RPMI7951 (cell line): ENCODE measurements at places on chromosomes 3 and 15. TPM values are rescaled to one million over a fixed set of nuclear protein-coding genes. Genes with fewer than 3 reads are reported as not detected.

The MGLL gene
- total RNA-seq = 42.0 and 48.4 TPM in 2 replicates

The SLC25A20 gene
- total RNA-seq = 19.4 and 25.6 TPM in 2 replicates

The TEX55 gene
- not detected in 2 replicates for total RNA-seq

The SLC28A1 gene
- total RNA-seq = not detected in 2 replicates

The TMCO5A gene
- not detected in 2 replicates for total RNA-seq

The EAF2 gene
- 1.3 and 5.3 TPM in 2 replicates for total RNA-seq

The H1-8 gene
- total RNA-seq = not detected in 2 replicates

The MUSTN1 gene
- total RNA-seq = 1.1 and 1.3 TPM in 2 replicates

The WWTR1 gene
- 103 and 107 TPM in 2 replicates for total RNA-seq

The SUSD5 gene
- 4.6 and 7.5 TPM in 2 replicates for total RNA-seq

The SCN11A gene
- not detected in 2 replicates for total RNA-seq

The ECE2 gene
- total RNA-seq = not detected in 2 replicates

The GOLGA8S gene
- total RNA-seq = 0.48 and 0.78 TPM in 2 replicates

DNA sequence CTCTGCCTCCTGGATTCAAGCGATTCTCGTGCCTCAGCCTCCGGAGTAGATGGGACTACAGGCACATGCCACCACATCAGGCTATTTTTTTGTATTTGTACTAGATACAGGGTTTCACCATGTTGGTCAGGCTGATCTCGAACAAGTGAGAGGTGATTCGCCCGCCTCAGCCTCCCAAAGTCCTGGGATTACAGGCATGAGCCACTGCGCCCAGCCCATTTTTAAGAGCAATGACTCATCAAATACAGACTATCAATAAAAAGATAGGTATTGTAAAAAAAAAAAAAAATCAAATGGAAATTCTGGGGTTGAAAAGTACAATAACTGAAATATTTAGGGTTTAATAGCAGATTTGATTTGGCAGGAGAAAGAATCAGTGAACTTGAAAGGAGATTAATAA is 129.0 kb downstream of the TJP1 start:
- no peak for DNase-seq

GRCh38 chr15:77944002-77944867 is 133.3 kb downstream of the TBC1D2B start:
- peak; percentile 89 for DNase-seq

GRCh38 chr15:92383519-92384324 is 10.0 kb upstream of the ST8SIA2 start:
- DNase-seq = peak; percentile 52

DNA sequence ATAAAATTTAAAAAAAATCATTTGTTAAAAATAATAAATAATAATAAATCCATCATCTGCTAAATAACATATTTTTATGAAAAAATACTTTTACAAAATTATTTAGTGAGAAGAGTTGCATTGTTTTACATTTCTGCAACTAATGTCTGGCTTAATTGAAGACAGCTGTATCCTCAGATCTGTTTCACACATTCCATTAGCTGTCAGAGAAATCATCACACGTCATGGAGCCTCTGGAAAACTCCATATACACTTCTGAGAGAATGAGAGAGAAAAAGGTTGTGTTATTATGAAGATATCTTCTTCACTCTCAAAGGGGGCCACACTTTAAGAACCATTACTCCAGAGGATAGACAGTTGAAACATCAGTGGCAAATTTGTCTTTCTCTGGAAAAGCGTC is 40.8 kb downstream of the CMSS1 start:
- no peak for DNase-seq

DNA sequence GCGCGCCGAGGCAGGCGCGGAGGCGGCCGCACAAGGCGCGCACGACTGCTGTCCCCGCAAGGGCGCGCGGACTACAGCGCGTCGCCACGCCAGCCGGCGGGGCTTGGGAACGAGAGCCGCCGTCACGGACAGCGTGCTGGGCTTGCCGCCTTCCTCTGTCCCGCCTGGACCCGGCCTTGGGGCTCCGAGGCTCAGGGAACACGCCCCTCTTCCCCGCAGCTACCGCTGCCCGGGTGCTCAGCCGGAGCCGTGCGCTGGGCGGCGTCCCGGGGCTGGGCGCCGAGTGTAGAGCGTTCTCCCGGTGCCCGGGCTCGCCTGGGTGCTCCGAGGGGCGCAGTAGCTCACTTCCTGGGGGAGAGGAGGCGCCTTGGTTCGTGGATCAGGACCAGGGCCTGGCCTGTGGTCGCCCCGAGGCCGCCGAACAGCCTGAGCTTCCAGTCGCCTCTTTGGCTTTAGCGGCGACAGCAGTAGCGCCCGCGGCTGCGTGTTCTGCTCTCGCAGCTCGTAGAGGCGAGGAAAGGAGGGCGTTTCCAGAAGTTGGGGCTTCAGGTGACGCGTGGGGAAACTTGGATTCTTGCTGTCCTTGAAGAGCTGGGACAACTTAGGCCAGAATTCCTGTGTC is 226.7 kb upstream of the C2CD4B start:
- DNase-seq = peak; percentile 62

- peak; percentile 36 for DNase-seq
Observed at GRCh38 chr15:68789534-68790241, 31.0 kb downstream of the ANP32A start.

GRCh38 chr3:133733226-133733625 is 13.0 kb upstream of the TF start:
- DNase-seq = no peak

DNA sequence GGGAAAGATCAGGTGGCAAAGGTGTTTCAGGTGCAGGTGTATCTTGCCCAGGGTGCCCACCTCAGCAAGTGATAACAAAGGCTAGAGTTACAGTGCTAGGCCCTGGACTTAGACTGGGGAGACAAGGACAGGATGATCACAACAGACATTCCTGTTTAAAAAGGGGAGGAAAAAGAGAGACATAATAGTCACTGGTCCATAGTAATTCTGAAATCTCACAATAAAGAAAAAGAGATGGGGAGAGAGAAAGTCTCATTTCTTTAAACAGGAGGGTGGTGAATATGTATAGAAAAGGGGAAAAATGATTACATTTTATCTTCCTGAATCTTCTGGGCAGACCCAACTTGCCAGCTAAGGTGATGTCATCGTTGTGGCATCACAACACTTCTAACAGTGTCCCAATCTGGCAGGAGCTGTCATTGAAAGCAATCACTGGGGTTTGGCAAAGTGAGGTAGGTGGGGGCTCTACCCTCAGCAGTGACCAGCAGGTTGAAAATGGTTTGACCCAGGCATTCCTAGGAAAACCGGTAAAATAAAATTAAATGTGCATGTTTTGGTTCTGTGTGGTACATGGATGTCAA is 99.5 kb downstream of the ZNF621 start:
- DNase-seq = no peak

GRCh38 chr3:197874653-197875052 is 75.3 kb upstream of the RPL35A start:
- no peak for DNase-seq

DNA sequence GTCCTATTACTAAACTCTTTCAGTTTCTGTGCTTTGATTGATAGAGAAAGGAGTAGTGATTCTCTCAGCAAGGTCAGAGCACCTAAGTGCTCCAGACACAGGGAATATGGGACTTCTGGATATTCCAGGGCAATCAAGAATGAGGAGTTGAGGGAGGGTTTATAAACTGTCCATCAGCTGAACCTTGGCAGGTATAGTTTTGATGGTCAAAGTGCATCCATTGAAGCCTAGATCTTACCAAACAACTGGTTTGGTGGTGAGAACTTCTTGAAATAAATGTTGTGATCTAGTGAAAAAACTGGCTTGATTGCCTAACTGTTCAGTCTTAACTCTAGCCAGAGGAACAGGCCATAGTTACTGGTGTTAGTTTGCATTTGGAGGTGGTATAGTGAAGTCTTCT is 207.0 kb upstream of the ONECUT1 start:
- no peak for DNase-seq

GRCh38 chr3:185200639-185201038 is 47.8 kb upstream of the C3orf70 start:
- DNase-seq = peak; percentile 72

DNA sequence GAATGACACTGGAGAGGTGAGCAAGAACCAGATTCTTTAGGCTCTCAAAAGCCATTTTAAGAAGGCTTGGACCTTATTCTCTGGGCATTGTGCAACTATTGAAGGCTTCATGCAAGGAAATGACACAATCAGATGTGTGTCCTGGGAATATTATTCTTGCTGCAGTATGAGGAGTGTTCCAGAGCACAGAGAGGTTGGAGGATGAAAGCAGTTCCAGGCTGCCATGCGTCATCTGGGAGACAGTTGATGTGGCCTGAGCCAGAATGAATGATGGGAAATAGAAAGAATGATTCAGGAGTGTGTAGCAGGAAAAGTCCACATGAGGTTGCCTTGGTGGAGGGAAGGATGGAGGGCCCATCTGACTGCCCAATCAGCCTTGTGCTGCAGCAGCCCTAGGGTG is 123.1 kb downstream of the CHCHD6 start:
- DNase-seq = no peak

DNA sequence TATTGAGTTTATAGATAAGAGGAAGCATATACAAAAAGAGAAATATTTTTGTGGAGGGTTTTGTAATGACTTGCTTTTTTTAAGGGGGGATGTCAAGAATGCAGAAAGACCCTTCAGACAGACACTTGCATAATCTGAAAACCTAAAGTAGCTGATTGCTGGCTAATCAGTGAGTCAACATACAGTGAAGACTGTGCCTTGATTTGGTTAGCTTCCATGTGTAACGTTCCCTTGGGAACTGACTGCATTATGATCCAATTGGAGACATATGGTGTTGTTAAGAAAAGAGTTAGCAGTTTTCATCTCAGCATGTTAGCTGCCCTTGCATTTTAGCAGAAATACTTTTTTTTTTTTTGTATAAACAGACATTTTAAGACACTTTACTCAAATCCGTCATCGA is 483.2 kb downstream of the RBMS3 start:
- DNase-seq = peak; percentile 57

- peak; percentile 29 for DNase-seq
Observed at GRCh38 chr3:167184511-167184910, 195.6 kb downstream of the ZBBX start.

DNA sequence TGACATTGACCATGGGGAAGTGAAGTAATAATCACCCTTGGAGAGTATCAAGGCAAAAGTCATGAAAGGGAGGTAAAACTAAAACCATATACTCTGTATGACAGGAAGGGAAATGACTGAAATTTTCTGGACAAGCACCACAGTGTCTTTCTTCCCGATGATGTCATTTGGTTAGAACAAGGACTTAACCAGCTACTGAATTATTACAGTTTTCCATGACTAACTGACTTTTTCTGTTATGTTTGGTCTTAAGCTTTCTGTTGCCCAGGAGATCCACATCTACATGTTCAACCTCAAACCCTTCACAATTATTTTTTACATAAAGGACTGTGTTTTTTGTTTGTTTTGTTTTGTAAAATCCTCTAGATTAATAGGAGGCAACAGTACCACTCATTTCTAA is 191.9 kb upstream of the IL12A start:
- peak; percentile 78 for DNase-seq

DNA sequence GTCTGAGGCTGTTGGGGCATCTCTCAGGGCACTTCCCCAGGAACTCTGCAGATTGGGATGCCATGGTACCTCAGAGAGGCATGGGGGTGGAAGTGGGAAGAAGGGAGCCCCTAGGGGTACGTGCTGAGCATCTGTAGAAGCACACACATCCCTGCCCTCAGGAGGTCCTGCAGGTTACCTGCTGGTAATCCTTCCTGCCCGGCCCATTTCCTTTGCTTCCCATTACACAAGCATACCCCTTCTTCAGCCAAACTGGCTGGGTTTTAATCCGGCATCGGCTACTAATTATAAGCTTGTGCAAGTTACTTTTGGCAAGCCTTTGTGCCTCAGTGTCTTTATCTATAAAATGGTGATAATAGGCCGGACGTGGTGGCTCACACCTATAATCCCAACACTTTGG is 3.1 kb upstream of the SMAD6 start:
- DNase-seq = no peak

GRCh38 chr3:138043266-138044029 is 33.5 kb downstream of the CLDN18 start:
- peak; percentile 76 for DNase-seq

GRCh38 chr15:64187396-64188191 is 24.8 kb upstream of the PPIB start:
- no peak for DNase-seq

DNA sequence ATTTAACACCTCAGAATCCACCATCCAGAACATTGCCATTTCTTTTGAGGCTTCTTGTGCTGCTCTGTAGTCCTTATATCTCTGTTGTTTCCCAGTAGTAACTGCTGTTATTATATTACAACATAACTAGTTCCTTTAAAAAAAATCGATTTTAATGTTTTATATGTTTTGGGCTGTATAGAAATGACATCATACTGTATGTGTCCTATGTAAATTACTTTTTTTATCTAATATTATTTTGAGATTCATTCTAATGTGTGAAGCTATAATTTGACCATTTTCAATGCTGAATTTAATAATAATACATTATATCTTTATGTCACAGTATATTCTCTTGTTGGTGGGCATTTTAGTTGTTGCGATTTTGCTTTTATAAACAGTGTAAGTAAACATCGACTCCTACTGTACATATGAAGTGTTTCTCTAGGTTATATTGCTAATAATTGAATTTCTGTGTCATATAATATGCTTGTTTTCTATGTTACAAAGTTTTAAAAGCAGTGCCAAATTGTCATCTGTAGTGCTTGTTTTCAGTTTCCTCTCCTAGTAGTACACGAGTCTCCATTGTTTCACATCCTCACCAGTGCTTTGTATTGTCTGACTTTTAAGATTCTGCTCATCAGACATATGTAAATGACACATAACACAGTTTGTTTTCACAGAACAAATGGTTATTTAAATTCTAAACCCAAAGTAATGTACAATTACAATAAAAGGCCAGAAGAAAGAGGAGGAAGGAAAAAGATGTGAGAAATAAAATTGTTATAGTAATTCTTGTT is 172.0 kb upstream of the LRRFIP2 start:
- DNase-seq = no peak

GRCh38 chr3:44476181-44476611 is 1.3 kb downstream of the ZNF445 start:
- peak; percentile 29 for DNase-seq

GRCh38 chr3:94513600-94513999 is 450.7 kb downstream of the NSUN3 start:
- no peak for DNase-seq

DNA sequence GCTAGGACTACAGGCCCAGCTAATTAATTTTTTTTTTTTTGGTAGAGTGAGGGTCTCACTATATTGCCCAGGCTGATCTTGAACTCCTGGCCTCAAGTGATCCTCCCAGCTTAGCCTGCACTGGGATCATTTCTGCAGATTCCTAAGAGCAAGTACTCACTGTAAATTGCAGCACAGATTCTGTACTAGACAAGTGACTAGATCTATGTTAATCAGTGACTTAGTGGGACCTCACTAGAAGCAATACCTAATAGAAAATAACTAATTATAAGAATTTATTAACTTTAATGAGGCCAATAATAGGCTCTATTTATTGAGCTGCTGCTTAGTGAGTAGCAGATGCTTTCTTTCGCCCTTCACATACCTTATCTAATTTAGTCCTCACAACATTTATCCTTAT is 10.6 kb upstream of the UTS2B start:
- no peak for DNase-seq
